ENCODE measurements at places on chromosomes 7 and 10.

DNA sequence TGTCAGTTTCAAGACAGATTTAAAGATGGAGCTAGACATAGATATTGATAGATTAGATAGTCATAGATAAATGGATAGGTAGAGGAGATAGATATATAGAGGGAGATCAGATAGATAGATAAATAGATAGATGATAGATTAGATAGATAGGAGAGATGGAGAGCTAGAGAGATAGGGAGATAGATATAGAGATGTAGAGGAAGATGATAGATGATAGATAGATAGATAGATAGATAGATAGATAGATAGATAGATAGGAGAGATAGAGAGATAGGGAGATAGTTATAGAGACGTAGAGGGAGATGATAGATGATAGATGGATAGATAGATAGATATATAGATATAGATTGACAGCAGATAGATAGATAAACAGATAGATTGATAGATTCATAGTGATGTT, 1038.8 kb upstream of the AUTS2 start:
- no peak for DNase-seq

- no peak for DNase-seq
These were observed 9.2 kb downstream of the PLAU start for GRCh38 chr10:73920089-73920488.

DNA sequence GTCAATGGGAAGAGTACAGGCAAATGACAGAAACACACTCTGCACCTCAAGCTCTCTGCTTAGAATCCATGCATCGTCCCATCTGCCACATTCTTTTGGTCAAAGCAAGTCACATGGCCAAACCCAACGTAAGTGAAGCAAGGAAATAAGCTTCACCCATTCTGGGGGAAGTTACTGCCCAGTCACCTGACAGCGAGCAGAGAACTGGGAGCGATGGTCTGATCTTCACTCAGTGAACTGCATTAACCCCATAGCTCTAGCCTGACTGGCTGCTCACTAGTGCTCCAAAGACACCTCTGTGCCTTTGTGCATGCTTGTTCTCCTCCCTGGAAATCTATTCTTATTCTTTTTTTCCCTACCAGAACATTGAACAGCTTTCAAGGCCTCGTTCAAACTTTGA, 89.9 kb downstream of the APBB1IP start:
- no peak for DNase-seq

GRCh38 chr10:95906677-95907455, 909 bp upstream of the CC2D2B start:
- DNase-seq, result peak; percentile 67

DNA sequence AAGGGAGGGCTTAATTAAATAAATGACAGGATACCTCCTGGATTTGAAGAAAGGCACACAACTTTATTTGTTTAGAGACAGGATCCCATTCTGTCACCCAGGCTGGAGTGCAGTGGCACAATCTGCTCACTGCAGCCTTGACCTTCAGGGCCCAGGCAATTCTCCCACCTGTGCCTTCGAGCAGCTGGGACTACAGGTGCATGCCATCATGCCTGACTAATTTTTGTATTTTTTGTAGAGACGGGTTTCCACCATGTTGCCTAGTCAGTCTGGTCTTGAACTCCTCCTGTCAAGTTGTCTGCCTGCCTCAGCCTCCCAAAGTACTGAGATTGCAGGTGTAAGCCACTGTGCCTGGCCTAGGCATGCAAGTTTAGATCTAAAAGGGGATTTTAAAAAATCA, 272.7 kb upstream of the MBL2 start:
- DNase-seq, result no peak

DNA sequence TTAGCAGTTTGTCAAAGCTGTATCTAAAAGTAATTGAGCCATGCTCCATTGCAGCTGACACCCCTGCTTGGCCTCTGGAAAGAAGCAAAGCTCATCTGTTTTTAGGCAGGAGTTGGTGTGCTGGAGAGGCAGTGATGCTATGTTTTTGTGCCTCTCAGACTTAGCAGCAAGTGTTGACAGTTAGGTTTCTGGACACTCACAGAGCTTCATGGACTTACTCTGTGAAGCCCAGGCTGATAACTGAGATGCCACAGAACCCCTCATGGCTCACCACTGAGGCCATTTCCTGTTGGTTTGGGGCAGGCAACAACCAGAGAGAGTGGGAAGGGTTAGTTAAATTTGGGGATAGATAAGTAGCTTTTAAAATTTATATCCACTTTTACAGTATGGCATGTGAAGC, 59.8 kb downstream of the BTAF1 start:
- DNase-seq, result no peak

DNA sequence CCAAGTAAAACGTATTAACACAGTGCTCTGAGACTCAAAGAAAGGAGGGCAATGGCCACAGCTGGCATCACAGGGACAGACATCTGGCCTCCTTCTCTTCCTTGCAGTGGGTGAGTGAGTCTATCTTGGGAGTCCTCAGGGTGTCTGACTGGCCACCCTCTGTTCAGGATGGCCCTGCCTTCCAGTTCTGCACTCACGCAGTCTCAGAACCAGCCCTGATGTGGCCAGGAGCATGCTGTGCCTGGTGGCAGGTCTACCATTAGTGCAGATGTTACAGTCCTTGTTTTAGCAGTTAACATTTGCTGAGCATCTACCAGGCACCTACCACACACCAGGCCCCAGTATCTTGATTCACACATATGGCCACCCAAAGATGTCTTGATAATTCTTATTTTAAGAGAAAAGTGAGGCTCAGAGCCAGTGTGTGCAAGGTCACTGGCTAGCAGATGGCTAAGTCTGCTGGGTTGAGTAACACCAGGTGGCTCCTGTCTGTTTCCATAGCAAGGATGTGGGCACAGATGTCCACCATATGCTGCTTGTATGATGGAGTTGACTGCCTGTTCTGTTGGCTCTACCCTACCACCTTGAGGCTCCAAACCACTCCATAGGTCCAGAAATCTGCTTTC, 23.2 kb upstream of the ARHGAP22 start:
- peak; percentile 55 for DNase-seq

- DNase-seq, result peak; percentile 75
These were observed 55.0 kb downstream of the WAC start for GRCh38 chr10:28587970-28588290.

DNA sequence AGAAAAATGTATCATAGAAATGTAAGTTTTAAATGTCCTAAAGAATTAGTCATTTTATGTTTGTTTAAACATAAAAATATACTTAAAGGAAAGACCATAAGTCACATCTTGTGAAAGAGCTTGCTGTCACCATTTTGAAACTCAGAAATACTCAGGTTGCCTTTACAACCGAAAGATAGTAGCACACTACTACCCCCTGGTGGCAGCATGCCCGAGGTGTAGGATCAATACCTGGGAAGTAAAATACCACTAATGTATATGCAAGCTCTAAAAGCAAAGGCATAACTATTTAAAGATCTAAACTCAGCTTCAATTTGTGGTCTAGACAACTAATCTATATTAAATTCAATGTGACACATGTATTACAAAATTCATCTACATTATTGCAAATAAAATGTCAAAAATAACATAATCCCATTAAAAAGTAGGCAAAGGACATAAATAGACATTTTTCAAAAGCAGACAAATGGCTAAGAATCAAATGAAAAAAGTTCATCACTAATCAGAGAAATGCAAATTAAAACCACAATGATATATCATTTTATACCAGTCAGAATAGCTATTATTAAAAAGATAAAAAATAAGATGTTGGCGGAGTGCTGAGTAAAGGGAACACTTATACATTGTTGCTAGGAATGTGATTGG, 47.7 kb upstream of the FGL2 start:
- DNase-seq, result peak; percentile 83

- DNase-seq, result peak; percentile 52
These were observed at the start of gene CUL1 for GRCh38 chr7:148698397-148699023. Gene CUL1, plus strand, starts transcription at chr7:148698903. Its CDS starts 31,220 bp downstream, at chr7:148730123.

DNA sequence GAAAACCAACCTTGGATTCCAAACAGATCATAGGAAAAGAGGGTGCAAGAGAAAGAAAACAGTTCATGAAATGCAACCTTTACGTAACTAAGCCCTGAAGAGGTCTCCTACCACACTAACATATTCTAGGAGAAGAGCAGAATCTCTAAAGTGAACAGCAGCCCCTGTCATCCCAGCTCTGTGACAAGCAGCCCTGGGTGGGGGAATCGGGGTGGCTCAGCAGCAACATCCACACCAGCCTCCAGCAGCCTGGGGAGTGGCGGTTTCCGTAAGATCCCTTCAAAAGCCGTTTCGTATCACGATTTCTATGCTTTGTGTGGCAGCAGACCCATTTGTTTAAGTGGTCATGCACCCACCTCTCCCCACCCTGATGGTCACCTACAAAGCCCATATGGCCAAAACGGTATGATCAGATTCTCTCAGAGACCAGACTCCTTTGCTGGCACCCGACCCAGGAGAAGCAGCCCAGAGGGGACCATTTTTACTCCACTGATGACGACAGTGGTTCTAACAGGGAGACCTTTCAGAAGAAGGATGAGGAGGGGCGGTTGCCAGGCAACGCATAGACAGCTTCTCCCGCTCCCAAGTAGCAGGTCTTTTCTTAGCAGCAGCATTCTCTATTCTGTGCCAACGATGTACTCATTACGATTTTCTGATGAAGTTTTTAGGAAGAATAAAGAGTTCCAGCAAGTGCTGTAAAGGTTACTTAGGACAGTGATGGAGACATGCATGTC, 300.6 kb downstream of the DNAJB6 start:
- no peak for DNase-seq

DNA sequence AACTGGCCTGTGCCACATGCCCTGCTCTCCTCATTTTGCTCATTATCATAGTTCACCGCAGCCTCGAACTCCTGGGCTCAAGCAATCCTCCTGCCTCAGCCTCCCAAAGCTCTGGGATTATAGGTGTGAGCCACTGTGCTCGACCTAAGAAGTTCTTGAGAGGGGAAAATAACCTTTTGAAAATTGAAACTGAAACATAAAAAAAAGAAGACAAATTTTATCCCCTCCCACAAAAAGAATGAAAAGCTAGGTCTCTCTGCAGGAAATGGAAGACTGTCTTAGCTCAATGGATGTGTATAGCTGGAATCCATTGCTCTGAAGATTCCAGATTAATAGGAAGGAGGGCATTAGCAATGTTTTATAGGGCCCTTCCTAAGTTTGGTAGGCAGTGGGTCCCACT, 2.0 kb upstream of the EXOC6 start:
- DNase-seq, result no peak

All from IMR-90 (cell line).